K562 (cell line): ENCODE measurements at places on chromosomes 5 and 9.

DNA sequence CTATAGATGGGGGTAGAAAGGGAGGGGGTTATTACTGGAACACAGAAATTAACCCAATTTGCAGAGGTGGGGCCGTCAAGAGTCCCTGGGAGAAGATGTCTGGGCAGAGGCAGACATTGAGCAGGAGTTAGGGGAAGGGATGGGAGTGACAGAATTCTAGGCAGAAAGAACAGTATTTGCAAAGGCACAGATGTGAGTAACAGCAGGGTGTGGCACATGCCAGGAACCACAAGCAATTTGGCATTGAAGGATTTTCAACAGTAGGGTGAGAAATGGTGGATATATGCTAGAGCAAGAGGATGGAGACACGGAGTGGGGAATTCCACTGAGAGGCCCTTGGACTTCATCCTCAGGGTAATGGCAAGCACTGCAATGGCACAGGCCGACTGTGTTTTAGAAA is 71.6 kb upstream of the FRRS1L start:
- DNase-seq: no peak

DNA sequence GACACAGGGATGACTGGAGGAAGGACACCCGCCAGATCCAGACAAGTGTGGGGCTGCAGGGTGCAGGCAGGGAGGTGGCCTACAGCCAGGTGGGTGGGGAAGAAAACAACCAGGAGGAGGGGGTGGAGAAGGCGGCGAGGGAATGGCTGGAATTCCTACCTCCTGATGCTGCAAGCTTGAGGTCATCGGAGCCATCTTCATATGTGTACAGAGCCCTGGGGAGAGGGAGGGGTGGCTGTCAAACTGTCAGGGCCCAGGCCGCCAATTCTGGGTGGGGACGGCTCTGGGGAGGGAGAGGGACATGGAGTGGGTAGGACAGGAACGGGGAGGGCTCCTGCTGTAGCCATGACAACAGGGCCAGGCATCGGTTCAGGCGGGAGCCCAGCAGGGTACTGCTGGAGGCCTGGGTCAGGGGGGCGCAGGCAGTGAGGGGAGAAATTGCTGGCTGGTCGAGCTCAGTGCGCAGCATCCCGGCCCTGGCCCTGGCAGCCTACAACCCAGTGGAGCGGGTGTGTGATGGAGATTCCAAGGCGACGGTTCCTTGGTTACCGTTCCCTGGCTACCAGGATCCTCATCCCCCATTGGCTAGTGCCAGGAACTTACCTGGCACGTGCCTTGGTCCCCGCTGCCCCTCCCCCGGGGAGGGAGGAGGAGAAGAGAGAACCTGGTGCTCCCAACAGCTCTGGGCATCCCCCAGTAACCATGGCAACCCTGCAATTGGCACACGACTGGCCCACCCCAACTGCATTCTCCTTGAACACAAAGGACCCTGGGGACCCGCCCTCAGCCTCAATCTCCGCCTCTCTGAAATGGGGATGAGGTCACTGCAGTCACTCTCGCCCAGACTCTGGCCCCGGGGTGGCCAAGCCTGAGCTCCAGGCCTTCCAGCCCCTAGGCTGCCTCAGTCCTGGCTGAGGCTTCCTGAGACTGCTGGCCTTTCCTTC is 4.5 kb downstream of the DBN1 start:
- DNase-seq: no peak

DNA sequence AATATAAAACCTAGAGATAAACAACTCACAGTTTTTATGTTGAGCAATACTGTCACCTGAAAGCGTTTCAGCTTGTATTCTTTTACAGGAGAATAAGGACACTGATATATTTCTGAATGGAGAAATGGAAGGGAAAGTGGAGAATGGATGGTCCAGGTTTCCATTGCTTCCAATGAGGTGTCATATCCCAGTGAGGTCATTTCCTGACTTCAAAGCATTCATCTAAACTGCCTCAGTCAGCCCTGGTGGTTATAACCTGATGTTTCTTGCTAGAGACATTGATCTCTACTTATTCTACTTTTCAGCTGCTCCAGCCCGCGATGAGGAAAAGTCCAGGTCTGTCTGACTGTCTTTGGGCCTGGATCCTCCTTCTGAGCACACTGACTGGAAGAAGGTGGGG is 2.6 kb downstream of the GABRA1 start:
- no peak for DNase-seq

DNA sequence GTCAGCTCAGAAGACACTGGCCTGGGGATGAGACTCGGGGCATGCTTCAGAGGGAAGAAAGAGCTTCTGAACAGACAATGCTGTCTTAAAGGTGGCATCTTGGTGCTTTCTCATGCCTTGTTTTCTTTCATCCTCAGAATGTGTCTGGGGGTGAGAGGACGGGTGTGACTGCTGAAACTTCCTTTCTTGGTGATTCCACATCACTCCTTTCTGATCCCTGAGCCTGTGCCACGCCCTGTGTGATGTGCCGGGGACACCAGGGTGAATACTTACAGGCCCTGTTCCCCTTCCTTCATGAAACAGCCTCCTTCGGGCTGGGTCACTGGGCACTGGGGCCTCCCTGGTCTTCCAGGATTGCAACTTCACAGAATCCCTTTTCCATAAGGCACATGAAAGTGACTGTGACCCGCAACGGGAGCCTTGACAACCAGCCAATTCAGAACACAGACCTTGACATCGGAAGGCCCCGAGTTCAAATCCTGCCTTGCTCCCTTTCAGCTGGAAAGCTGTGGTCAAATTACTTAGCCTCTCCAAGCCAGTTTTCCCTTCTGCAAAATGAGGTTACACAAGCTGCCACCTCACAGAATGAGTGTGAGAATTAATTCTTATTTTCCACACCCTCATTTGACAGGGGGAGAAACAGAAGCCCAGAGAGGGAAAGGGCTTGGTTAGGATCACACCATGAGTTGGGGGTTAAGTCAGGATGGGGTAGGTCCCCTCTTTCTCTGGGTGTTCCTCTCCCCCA is 44.1 kb upstream of the IL17B start:
- no peak for DNase-seq

GRCh38 chr5:169426784-169427183 is 125.8 kb upstream of the SLIT3 start:
- DNase-seq: no peak

DNA sequence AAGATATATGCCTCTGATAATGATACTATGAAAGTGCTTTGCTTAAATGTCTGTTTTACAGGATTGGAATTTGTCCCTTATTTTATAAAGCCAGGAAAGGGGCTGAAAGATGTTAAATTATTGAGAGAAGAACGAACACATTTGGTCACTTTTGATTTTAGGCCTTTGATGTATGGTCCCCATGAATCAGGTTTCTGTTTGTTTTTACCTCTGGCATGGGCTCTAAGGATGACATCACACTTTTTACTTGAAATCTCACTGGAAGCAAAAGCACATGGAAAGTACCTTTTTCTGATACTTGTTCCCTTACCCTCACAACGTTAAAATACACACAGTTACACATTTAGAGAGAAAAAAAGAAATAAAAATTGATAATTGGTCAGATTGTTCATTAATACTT is 6.9 kb downstream of the OTULIN start:
- no peak for DNase-seq

DNA sequence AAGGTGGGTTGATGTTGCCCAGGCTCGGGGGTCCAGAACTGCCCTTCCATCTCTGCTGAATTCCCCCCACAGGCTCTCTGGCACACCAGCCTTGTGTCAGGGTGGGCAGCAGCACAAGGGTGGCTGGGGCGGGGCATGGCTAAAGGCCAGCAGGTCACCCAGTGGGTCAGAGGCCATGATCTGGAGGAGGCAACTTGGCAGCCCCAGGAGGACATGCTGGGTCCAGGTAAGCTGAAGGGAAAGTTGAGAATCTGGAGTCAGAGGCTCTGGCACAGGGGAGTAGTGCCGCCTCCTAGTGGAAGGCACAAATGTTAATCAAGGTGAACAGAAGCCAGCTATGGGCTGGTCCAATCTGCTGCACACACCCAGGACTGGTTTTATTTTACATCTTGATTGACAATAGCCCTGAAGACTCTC is 6.2 kb downstream of the TMEM8B start:
- DNase-seq: peak; percentile 22

GRCh38 chr5:172573120-172573882 is 67.8 kb upstream of the NEURL1B start:
- DNase-seq: no peak

DNA sequence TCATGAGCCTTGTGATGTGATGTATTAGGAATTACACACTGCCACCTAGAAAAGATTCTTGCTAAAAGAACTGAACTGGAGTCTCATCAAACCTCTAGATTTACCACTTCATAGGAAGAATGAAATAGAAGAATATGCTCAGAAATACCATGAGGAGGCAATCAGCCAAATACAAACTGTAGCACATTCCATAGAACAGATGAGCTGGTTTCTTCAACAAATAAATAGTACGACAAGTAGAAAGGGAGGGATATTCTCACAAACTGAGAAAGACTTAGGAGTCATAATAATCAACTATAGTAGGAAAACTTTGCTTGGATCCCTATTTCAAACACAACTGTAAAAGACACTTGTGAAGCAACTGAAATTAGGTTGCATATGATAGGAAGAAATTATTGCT is 15.4 kb downstream of the PLGRKT start:
- no peak for DNase-seq

- DNase-seq: peak; percentile 76
Measured at GRCh38 chr5:139690064-139690802, 42.1 kb downstream of the CXXC5 start.

- no peak for DNase-seq
Measured at GRCh38 chr5:139393497-139394122, 1.3 kb downstream of the PROB1 start.

DNA sequence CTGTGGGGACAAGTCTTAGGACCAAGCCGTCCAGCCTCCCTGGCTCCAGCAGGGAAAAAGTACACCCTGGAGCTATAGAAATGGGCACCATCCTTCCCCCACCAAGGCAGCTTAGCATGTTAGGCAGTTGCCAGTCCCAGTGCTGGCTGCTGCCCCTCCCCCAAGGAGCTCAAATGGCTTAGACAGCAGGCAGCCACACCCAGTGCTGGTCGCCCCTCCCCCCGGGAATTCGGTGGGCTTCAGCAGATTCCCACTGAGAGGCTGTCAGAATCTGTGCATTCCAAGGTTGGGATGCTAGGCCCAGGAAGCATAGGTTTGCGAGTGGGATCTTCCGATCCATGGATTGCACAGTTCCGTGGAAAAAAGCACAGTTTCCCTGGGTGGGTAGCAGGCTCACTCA is 105.2 kb upstream of the ITGA1 start:
- no peak for DNase-seq

GRCh38 chr5:43555895-43556606 is 826 bp downstream of the PAIP1 start:
- DNase-seq: peak; percentile 72

- no peak for DNase-seq
Measured at GRCh38 chr9:122349201-122349600, 21.6 kb upstream of the PTGS1 start.

DNA sequence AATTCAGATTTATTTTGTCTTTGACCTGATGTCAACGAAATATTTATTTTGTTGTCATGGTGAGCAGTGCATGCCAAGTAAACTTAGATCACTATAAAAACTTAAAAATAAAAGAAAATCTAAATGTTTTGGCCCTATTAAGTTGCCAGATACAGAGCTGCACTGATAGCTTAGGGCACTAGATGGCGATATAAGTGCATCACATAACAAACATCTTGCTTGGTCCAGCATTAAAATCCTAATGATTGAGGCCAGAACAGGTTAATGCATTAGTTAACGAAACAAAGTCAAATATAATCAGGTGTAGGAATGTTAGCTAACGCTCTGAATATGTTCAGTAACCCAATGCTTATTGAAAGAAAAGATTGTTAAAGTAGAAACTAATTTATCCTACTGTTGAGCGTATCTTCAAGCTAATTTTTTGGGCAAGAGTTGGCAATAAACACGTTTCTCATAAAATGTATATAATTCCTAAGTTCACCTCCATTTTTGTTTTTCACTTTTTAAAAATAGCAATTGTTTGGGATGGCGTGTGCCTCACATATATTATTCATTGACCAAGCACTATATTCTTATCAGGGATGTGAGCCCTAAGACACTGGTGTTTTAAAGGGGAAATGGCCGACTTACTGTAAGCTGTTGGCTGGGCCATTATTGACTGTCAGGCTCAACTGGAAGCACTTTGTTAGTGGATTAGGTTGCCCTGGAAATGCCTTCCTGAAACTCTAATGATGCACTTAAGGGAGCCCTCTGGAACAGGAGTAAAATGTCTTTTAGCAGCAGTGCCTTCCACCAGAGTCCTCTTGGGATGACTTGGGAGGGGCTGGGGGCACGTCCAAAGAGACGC is 33.3 kb downstream of the KCTD16 start:
- DNase-seq: peak; percentile 67

DNA sequence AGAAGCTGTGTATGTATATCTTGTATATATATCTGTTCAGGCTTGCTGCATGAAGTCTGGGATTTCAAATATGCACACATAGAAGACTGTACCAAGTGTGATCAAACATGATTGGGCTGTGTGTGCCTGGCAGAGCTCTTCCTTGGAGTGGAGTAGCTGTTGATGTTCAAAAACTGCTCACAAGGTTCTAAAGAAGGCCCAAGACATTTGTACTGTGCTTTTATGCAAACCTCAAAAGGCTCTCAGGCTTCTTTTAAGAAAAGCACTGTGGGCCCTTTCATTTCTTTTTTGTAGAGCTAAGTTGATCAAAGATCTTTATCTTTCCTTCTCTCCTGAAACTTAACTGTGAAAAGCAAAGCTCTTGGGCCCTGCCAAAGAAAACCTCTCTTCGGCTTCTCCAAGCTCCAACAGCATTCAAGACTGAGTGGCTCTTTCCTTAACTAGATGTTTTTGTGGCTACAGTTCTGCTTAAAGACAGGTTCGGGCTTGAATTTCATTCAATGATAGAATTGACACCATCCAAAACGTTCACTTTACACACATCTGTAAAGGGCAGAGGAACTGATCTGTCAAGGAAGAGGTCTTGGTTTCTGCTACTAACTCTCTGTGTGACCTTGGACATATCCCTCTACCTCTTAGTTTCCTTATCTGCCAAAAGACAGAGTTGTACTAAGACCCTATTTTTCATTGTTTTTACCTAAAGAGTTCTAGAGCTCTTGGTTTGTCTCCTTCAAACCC is 105.8 kb upstream of the IL6ST start:
- no peak for DNase-seq

DNA sequence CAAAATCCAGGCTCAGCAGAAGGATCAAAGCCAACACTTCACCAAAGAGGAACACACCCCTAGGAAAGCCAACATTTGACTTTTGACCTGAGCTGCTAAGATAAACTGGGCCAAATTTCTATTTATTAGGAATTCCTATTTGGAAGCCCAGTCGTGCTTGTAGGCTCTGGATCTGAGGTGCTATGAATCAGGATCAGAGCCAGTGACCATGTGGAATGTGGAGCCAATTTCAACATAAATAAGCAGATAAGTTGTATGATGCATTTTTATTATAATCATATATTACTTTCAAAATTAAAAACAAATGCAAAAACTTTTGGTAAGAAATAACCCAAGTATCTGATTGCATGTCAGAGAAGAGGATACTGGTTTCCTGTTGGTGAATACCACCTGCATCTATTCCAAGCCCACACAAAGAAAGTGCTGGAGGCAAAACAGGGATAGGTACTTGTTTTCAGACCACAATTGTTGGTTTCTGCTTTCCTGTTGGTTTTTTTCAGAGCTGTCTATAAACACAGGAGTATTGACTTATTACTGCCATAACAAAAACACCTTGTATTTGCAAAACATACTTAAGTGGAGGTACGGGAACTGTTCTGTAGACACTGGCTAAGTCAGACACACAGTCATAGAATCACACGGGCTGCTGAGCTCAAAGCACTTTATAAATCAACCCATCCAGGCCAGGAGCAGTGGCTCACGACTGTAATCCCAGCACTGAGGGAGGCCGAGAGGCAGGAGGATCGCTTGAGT is 52.8 kb downstream of the ARL15 start:
- no peak for DNase-seq

GRCh38 chr5:98414938-98415337 is 358.5 kb upstream of the RGMB start:
- no peak for DNase-seq
